Foreskin keratinocyte (primary cell): ENCODE measurements at places on chromosomes 6 and 20. TPM values are rescaled to one million over a fixed set of nuclear protein-coding genes. Genes with fewer than 3 reads are reported as not detected.
A peak's percentile ranks its signal among the peaks of the same experiment; 100 is the strongest.

DNA sequence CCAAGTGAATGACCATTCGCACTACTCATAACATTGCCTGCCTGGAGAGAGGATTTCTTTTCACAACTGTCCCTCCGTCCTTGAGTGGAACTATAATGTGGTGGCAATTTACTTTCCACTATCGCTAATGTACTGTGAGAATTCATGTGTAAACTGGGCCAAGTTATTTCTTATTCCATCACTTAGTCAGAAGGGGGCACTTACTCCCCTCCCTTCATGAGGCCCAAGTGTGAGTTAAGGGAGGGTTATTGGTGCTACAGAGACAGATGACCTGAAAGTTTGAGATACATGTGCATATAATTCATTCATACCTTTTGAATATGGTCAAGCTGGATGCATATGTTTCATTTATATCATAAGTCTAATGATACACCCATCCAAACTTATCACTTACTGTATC is 65.2 kb upstream of the LOC128125822 start:
- DNase-seq = no peak

- no peak for DNase-seq
These were observed 10.2 kb downstream of the SENP6 start for GRCh38 chr6:75611702-75612375.

DNA sequence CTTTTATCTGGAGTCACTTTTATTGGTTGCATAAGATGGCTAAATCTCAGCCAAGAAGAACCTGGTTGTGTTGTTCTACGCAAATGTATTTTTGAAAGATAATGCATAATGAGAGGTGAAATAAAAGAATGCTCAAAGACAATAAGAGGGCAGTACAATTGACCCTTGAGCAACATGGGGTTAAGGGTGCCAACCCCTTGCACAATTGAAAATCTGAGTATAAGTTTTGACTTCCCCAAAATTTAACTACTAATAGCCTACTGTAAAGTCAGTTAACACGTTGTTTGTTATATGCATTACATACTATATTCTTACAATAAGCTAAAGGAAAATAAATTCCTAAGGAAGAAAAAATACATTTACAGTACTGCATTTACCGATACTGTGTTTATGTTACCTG is 5.9 kb downstream of the RNF146 start:
- no peak for DNase-seq

DNA sequence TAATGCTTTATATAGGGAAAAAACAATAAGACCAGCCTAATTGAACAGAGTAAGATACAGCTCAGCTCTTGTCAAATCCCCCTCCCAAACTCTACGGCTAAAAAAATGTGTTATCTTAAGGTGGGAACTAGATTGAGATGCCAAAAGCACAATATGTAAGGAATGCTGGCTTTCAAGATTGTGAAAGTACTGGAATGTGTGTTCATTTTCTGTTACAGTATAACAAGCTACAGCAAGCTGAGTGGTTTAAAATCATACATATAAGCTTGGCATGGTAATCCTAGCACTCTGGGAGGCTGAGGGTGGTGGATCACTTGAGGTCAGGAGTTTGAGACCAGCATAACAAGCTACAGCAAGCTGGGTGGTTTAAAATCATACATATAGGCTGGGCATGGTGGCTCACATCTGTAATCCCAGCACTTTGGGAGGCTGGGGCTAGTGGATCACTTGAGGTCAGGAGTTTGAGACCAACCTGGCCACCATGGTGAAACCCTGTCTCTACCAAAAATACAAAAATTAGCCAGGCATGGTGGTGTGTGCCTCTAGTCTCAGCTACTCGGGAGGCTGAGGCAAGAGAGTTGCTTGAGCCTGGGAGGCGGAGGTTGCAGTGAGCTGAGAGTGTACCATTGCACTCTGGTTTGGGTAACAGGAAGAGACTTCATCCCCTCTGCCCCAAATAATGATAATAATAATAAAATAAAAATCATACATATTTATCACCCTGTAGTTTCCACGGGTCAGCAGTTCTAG is 297.7 kb downstream of the DOK5 start:
- DNase-seq = peak; percentile 3

GRCh38 chr6:111799576-111800258 is 73.5 kb downstream of the FYN start:
- DNase-seq = no peak

GRCh38 chr6:68632734-68633133 is 2.3 kb upstream of the ADGRB3 start:
- DNase-seq = no peak

DNA sequence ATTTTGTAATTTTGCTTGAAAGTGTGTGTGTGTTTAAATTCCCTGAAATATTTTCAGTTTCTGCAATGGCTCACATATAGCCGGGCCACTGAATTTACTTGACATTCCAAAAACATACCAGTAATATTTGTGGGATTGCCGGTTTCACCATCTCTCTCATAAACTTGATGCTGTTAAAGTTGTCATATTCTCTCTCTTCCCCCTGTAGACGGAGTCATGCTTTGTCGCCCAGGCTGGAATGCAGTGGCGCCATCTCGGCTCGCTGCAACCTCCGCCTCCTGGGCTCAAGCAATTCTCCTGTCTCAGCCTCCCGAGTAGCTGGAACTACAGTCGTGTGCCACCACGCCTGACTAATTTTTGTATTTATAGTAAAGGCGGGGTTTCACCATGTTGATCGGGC is 122.1 kb downstream of the TIAM2 start:
- no peak for DNase-seq

DNA sequence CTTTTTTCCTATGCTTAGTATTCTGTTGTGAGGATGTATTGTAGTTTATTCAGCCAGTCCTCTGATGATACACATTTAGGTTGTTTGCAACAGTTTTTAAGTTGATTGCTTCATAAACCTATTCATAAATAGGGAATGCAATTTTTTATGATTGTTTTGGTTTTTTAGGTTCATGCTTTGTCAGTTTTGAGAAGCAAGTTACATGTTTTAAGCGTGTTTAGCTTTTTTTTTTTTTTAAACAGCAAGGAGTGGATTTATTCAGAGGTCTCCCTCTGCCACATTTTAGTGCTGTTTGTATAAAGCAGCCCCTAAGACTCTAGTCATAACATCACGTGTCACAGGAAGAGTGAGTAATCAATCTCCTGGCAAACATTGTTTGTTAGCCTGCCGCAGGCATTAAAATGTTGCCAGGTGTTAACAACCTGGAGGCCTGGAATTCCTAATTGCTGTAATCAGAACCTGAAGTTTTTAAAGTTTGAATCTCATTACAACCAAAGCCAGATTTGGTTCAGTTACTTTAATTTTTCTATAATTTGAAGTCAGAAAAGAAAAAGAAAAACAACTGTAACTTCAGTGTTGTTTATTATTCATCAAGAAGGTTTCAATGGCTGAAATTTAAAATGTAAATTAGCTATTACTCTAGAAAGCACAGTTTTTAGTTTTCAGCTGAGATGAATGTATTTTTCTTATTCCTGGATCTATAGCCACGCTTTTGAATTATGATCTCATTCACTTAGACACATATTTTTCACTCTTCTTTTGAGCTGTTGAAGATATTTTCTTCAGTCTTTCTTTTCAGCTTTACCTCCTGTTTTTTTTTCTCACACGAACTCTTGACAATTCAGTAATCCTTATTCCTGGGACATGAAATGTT is 59.2 kb downstream of the KCNS1 start:
- peak; percentile 89 for DNase-seq

- DNase-seq = no peak
These were observed 104.0 kb downstream of the RTN4IP1 start for GRCh38 chr6:106525107-106525881.

DNA sequence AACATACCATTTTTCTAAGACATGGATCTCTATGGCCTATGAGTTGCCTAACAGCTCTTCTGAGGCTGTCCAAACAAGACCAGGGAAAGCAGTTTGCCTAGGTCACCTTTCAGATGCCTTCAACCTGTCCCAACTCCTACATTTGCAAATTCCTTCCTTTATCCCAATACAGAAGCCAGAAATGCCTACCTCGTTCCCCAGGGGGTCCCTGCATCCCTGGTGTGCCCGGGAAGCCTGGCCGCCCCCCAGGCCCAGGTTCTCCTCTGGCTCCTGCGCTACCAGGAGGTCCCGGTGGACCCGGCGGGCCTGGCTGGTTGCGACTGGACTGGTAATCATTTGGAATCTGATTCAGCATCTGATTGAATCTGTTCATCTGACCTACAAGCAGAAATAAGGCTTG is 115.9 kb downstream of the COL12A1 start:
- no peak for DNase-seq

DNA sequence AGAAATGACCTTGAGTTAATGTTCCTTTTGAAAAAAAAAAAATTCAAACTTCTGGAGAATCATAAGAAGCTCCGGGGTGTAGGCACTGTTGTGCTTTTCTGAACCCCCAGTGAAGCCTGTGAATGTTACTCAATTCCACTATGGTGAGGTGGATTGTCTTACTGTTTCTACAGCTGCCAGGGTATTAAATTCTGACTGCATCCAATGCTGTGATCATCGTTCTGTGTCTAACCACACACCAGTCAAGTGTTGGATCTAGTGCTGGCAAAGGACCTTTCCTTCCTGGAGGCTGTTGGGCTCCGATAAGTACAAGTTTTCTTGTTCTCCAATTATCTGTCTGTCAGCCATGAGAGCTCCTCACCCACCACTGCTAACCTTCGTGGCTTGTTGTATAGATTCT is 162.0 kb upstream of the EPHA7 start:
- DNase-seq = no peak

DNA sequence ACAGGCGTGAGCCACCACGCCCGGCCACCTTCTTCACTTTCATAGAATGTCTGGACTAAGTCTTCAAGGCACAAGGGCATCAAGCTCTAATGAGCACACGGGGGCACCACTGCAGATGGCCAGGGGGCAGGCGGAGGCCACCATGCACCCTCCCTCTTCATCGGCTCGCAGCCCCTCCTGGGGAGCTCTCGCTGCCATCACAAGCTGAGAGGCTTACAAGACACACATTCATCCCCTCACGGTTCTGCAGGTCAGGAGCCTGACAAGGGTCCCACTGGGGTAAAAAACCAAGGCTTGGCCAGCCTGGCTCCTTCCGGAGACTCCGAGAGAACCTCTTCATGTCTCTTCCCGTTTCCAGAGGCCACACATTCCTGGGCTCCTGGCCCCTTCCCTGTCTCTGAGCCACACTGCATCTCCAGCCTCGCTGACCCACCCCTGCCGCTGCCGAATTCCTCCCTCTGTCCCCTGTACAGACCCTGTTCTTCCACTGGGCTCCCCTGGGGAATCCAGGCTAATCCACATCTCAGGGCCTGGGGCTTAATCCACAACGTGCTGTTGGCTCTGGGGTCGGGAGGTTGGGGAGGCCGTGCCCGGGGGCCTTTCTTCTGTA is 19.8 kb downstream of the DLL1 start:
- no peak for DNase-seq

- DNase-seq = no peak
These were observed 433.8 kb upstream of the NOX3 start for GRCh38 chr6:155889410-155889809.

- no peak for DNase-seq
These were observed 40.4 kb upstream of the MCUR1 start for GRCh38 chr6:13854716-13855250.

GRCh38 chr6:132247381-132248159 is 153.7 kb downstream of the MOXD1 start:
- no peak for DNase-seq

DNA sequence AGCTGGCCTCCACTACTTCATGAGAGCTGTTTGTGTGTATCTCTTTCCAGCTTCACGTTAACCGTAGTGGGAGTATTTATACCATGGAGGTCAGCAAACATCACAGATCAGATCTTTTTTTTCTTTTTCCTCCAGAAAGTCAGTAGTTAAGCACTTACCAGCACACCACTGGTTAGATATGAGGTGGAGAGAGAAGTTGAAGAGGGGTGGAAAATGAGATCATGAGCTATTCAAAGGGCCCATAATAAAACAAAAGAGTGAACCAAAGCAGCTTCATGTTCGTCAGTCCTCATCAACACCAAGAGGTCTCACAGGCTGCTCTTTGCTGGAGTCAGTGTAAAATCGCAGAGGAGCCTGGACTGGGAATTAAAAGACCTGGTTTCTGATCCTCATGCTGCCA is 125.1 kb upstream of the SGK1 start:
- no peak for DNase-seq

GRCh38 chr6:66725670-66726069 is 1018.6 kb upstream of the EYS start:
- DNase-seq = no peak

DNA sequence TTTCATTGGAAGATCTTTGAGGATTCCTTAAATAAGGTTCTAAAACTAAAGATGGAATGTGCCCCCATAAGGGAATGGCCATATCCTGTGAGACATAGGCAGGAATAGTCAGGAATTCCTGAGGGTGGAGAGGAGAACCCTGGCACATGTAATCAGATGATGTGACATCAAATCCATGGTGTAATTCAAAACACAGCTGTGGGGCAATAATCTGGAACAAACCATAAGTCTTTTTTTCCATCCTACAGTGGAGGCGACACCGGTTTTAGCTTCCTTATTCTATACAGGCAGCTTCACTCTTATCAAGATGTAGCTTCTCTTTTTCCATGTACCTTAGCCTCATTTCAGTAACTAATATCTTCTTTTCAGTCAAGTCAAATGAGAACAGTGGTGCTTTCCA is 133.6 kb upstream of the CITED2 start:
- DNase-seq = no peak

DNA sequence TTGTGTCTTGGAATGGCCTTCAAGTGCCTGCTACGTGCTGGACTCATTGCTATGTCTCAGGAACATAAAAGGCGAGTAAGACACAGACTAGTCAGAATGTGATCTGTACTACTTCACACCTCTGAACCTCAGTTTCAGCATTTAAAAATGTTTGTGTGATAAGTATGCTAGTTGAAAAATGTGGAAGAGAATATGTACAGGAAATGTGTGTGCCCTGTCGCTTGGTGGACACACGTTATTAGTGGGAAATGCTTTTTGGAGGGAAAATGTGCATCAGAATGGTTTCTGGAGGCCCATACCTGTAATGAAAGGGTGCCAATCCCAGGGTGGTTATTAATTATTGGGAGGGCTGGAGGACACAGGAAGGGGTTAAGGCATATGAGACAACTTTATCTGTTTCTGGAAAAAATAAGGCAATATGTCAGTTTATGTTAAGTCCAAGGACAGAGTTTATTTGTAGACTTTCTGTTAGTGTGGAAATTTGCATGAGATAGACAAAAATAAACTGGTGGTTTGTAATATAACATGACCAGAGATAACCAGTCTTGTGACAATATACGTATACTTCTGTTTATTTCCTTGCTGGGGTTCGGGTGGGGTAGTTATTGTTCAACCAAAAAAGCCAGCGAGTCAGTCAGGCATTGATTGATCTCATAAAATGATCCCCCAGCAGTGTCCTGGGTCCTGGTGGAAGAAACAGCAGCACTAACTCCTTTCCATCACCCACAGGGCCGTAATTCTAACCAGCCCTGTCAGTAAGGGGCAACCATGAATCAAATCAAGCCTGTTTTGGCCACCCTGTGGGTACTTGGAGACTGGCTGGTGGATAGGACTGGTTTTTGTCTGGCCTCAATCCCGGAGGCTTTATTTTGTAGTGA is 117.9 kb downstream of the JARID2 start:
- DNase-seq = no peak

Gene CAGE1
- 0.07 and 0.20 TPM in 2 replicates for total RNA-seq

Gene OLIG3
- not detected in 2 replicates for total RNA-seq

Gene TRIM31
- 0.04 TPM in 1 of 2 replicates, not detected in the other for total RNA-seq

Gene SAMHD1
- total RNA-seq = 66.2 and 71.5 TPM in 2 replicates

Gene LY6G6D
- total RNA-seq = not detected in 2 replicates
